ENCODE measurements at places on chromosomes 12 and 14.

- H3K27ac ChIP-seq = peak overlapping the region; percentile 65
- peak; percentile 44 for DNase-seq
- no peaks in the 10 kb centered on the region for H3K4me1 ChIP-seq
- H3K36me3 ChIP-seq = no peaks in the 10 kb centered on the region
- no peak overlapping the region for H3K4me3 ChIP-seq
- H3K27me3 ChIP-seq = no peaks in the 10 kb centered on the region
Measured at GRCh38 chr14:22002860-22003284, 329.3 kb upstream of the OR4E1 start.

GRCh38 chr14:90614696-90615516 lies 201.3 kb downstream of the TTC7B start:
- no peak overlapping the region for H3K4me3 ChIP-seq
- H3K27me3 ChIP-seq = no peaks in the 10 kb centered on the region
- H3K36me3 ChIP-seq = no peaks in the 10 kb centered on the region
- H3K4me1 ChIP-seq = no peaks in the 10 kb centered on the region

- no peaks in the 10 kb centered on the region for H3K4me1 ChIP-seq
- no peaks in the 10 kb centered on the region for H3K27me3 ChIP-seq
- H3K4me3 ChIP-seq = no peak overlapping the region
- H3K27ac ChIP-seq = no peak overlapping the region
Measured at GRCh38 chr12:75790219-75790618, 241.4 kb downstream of the PHLDA1 start.

DNA sequence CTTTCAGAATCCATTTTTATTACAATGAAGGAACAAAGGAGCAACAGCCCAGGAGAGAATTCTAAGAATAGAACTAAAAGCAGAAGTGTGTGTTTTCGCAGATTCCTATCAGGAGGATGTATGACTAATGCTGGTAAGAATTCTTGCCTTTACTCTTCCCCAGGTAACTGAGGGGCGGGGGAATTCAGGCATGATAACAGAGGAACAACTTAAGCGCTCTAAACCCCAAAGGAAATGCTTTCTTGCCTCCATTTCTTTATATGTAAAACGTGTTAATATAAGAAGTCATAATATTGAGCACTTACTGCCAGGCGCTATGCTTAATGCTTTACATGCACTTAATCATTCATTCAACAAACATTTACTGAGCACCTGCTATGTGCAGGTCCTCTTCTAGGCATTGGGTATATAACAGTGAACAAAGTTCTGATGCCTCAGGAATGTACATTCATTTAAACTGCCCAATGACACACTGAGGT lies 4.5 kb downstream of the HCAR1 start:
- DNase-seq = no peak
- no peaks in the 10 kb centered on the region for H3K36me3 ChIP-seq
- no peaks in the 10 kb centered on the region for H3K27me3 ChIP-seq
- no peak overlapping the region for H3K27ac ChIP-seq

DNA sequence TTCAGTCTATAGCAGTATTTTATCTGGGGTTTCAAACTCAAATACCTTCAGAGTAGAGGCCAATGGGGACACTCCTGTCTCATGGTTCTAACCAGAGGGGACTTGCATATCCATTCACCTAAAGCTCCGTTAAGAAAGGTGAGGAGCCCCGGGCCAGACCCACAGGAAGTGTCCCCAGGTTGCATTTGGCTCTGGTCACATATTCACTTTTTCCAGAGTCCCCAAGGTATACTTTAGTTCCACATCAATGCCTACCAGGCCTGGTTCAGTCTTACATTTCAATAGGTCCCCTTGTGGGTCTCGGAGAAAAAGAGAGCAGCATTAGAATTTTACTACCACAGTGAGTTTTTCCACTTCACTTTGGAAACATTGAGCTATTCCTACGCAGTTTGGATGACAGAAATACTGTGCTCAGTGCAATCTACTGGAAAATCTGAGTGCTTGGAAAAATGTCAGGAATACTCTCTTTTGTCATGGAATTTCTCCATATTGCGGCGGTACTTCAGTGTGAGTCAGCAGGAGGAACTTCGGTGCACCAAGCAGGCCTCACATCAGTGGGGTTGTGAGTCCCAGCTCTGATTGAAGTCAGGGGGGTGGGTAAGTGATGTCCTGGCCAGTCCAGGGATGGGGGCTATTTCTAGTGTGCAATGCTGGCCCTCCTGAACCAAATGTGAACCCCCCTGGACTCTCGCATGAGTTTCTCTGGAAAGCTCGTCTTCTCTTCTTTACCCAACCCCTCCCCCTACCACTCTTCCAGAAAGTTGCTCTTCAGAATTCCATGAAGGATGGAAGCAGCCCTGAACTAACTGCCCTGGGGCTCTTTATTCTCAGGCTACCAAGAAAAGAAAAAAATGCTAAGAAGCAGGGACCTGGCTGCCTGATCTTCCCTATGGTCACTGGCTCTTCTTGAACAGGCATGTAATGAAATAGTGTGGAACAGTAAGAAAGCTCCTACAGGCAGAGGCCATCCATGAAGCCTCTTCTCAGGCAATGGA lies 184.7 kb downstream of the PRKCH start:
- H3K4me3 ChIP-seq = no peak overlapping the region
- H3K27ac ChIP-seq = no peak overlapping the region
- H3K36me3 ChIP-seq = peaks cover 8% of the 10 kb centered on the region
- no peaks in the 10 kb centered on the region for H3K27me3 ChIP-seq

GRCh38 chr12:552466-552865 lies 92.7 kb downstream of the B4GALNT3 start:
- no peak overlapping the region for H3K27ac ChIP-seq
- H3K36me3 ChIP-seq = no peaks in the 10 kb centered on the region
- peaks cover 22% of the 10 kb centered on the region for H3K4me1 ChIP-seq
- H3K4me3 ChIP-seq = no peak overlapping the region

DNA sequence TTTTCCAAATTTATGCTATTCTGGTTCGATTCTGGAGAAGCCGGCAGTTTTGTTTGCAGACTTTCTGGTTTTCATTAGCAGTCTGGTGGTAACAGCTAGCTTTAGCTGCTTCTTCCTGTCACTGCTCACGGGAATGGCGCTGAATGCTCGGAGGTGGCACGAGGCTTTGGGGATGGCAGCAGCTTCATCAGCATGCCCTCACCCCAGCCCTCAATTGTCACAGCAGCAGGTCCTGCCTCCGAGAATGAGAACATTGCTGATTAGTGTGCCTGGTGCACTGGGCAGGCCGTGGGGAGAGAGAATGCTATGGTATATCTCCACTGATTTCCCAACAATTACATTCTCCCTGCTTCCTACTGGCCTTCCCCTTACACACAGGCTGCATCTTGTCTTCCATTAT lies 73.6 kb downstream of the SAMD4A start:
- H3K27me3 ChIP-seq = no peaks in the 10 kb centered on the region
- H3K4me3 ChIP-seq = no peak overlapping the region
- no peak overlapping the region for H3K27ac ChIP-seq
- no peaks in the 10 kb centered on the region for H3K4me1 ChIP-seq

DNA sequence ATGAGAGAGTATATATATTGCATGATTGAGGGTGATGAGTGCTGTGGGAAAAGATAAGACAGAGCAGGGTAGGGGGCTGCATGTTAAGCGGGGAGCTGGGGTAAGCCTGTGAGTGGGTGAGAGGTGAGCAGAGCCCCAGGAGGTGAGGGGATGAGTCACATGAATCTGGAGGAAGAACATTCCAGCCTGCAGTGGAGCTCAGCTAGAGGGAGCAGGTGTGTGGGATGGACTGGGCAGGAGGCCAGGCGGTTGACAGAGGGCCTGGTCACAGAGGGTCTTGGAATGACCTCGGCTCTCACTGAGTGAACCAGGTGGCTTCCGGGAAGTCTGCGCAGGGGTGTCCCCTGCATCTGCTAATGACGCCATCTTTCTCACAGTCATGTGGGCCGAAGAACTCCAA lies 44.4 kb downstream of the GIT2 start:
- peaks cover 58% of the 10 kb centered on the region for H3K36me3 ChIP-seq
- H3K4me1 ChIP-seq = peaks cover 7% of the 10 kb centered on the region
- H3K27ac ChIP-seq = no peak overlapping the region

DNA sequence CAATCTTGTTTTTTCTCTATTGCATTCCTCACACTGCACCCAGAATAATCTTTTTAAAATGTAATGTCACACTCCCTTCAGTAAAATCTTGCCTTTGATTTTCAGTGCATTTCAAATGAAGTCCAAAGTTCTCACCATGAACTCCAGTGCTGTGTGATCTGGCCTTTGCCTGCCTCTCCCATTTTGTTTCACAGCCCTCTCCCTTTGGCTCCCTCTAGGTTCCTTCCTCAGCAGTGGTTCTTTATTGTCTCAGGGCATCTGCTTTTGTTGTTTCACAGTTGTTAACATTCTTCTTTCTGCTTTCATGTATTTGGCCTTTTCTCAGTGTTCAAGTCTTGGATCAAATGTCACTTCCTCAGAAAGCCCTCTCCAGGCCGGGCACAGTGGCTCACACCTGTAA lies 84.5 kb upstream of the AMN1 start:
- no peaks in the 10 kb centered on the region for H3K4me1 ChIP-seq
- H3K36me3 ChIP-seq = no peaks in the 10 kb centered on the region
- H3K27me3 ChIP-seq = no peaks in the 10 kb centered on the region
- no peak overlapping the region for H3K4me3 ChIP-seq
- H3K27ac ChIP-seq = no peak overlapping the region

GRCh38 chr14:57939084-57939483 lies 73.2 kb upstream of the SLC35F4 start:
- no peaks in the 10 kb centered on the region for H3K36me3 ChIP-seq
- DNase-seq = no peak
- H3K4me1 ChIP-seq = no peaks in the 10 kb centered on the region
- H3K27ac ChIP-seq = no peak overlapping the region

- H3K4me3 ChIP-seq = no peak overlapping the region
- DNase-seq = no peak
- no peaks in the 10 kb centered on the region for H3K27me3 ChIP-seq
- H3K4me1 ChIP-seq = no peaks in the 10 kb centered on the region
- H3K27ac ChIP-seq = no peak overlapping the region
Measured at GRCh38 chr12:98999559-98999958, 354.5 kb downstream of the APAF1 start.

DNA sequence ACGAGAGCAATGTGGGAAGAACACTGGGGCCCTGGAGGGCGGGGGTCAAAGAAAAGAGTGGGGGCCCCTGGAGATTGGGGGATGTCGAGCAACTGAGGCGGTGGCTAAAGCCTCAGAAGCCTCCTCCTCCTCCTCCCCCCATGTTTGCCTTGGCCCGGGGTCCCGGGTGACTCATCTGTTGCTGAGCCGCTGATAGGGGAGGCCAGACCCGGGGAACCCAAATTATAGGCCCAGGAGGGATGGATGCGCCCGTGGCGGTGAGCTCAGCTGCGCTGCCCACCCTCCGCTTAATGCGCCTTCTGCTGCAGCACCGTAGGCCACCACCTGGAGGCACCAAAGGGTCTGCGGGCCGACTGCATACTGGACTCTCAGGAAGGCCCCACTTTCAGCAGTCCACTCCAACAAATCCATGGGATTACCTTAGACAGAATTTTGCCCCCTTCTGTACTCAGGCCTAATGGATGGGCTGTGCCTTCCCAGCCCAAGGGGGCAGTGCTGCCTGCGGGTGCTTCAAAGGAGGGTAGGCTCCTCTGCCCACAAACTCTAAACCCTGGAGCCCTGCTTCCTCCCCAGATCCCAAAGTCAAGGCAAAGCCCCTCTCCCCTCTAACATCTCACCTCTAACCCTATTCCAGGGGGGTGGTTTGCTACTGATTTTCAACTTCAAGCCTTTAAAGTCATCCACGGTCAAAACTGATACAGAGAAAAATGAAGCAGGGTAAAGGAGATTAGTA lies 2.6 kb upstream of the WNT10B start:
- DNase-seq = no peak
- no peaks in the 10 kb centered on the region for H3K36me3 ChIP-seq
- peaks cover 39% of the 10 kb centered on the region for H3K27me3 ChIP-seq
- no peak overlapping the region for H3K27ac ChIP-seq
